HEK293T (cell line): ENCODE measurements at places on chromosomes 1 and 21.

GRCh38 chr1:111283838-111284237, 6.8 kb upstream of the CHIA start:
- no peak for DNase-seq

- no peak for DNase-seq
Measured at GRCh38 chr1:202197653-202198365, 4.2 kb downstream of the LGR6 start.

GRCh38 chr1:183244466-183244865, 58.4 kb downstream of the LAMC2 start:
- no peak for DNase-seq

DNA sequence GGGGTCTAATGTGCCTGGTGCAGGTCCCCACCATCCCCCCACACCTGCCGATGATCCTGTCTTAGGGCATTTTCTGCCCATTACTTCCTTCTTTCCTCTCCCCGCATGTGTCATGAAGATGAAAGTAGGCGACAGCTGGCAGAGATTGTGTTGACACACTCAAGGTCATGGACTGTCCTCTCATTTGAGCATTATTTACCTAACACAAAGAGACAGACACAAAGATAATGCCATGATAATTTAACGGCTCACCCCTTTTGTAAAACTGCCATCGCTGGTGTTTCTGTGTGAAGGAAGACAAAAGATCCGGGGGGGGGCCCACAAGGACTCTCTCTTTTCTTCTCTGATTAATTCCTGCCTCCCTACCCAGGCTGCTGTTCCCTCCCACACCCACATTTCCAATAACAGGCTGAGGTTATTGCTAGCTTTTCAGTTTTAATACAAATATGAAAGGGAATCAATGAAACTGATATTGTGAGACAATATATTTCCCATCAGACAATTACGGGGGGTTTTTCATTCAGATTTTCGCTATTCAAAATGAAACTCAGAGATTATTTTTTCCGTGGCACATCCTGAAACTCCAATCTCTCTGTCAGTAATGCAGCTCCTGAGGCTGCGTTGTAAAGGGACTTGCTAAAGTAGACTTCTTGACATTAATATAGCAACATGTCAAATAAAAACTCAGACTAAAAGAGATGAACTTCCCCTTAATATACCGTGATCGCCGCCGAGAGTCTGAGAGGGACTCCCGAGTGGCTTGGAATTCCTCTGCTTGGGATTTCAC, 561.1 kb downstream of the NPHP4 start:
- DNase-seq = no peak

- DNase-seq = no peak
Measured at GRCh38 chr1:213678753-213679152, 309.0 kb upstream of the PROX1 start.

DNA sequence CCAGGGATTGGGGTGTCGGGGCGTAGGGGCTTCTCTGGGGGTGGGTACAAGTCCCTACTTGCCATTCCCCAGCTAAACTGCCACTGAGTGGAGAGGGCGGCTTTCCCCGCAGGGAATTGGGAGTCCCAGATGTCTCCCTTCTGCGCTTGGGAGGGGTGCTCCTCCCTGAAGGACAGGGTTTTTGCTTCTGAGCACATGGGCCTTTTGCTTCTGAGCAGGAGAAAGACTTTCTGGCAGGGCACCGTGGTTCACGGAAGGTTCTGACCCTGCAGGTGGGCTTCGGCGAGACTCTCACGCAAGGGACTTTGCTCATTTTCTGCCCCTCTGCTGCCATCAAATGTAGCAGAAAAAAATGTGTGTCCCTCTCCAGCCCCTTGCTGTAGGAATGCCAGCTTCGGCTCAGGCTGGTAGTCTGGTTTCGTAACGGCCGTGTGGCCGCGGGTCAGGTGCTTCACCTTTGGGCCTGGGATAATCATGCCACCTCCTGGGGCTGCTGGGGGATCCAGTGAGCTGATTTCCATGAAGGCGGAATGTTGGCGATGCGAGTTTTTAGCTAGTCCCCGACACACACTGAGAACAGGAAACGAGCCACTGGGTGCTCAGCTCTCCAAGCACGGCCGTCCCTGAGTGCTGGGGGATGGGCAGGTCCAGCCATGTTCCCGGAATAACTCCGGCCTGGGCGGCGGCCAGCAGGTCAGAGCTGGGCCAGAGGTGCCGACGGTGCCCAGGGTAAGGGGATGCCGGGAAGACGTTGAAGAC, 364.0 kb downstream of the CAMTA1 start:
- no peak for DNase-seq

DNA sequence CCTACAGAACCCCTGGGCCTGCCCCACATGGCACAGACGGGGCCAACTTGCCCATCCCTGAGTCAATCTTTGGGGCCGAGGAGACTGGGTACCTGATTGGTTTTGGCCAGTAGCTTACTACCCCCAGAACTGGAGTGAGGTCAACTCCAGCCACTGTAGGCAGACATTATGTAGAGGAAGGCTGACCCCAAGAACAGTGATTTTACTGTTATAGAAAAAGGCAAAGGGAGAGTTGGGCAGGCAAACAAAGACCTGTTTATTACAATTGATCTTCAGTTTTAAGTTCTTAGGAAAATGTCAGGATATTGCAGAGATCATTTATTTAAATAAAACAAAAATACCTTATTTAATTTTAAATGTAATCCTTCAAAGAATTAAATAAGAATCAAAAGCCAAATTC, 653.8 kb downstream of the NPHP4 start:
- DNase-seq = no peak

DNA sequence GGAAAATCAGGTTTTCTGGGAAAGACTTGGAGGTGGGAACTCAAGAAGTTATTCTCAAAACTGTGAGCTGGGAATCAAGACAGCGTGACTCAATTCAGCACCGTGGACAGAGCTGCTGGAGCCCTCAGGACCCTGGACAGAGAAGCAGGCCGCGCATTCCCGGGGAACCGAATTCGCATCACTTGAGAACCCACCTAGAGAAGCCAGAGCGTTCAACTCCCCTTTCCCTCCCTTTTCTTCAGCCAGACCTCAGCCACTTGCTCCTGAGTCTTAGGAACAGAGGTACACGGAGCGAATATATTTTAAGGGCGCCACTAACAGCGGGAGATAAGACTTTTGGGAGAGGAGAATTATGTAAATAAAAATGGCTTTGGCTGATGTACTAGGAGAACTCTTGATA, 2.0 kb upstream of the LIN28A start:
- peak; percentile 73 for DNase-seq

GRCh38 chr1:22708777-22709176, 1.9 kb upstream of the EPHB2 start:
- DNase-seq = no peak

GRCh38 chr1:202564958-202565495, 145.2 kb downstream of the SYT2 start:
- DNase-seq = no peak

- no peak for DNase-seq
Measured at GRCh38 chr1:236209713-236210112, 67.4 kb downstream of the GPR137B start.

GRCh38 chr1:169796274-169796810, 1.6 kb upstream of the METTL18 start:
- no peak for DNase-seq

DNA sequence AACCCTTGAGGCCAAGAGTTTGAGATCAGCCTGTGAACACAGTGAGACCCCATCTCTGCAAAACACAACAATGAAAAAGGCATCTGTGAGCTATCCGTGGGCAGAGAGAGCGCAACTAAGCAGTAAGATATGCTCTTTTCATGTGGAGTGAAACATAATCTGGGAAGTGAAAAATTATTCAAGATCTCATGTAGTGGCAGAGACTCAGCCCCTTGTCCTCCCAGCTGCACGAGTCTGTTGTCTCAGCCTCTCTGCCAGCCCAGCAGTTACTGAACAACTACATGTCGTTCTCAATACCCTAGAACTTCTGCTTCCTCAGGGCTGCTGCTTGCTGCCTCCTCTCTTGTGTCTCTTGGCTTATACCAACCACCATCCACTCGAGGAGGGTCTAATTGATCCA, 61.3 kb upstream of the WDR26 start:
- DNase-seq = no peak

DNA sequence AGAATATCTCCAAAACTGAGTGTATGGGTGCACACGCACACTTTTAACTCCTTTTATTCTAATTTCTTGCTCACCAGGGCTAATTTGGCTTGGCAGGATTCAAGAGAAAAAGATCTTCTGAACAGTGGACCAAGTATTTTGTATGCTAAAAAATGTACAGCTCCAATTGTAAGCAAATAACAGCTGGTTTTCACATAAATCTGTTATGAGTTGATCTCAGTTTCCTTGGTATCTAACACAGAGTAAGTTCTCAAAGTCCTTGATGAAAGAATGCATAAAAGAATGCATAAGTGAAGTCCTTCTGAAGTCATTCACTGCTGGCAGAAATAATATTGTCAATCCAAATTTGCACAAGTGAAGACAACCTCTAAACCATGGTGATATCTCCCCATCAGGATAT, 213.0 kb downstream of the OMA1 start:
- no peak for DNase-seq

GRCh38 chr1:57986432-57986831, 560.1 kb downstream of the OMA1 start:
- DNase-seq = no peak

GRCh38 chr1:24978383-24979032, 48.4 kb upstream of the RUNX3 start:
- no peak for DNase-seq

DNA sequence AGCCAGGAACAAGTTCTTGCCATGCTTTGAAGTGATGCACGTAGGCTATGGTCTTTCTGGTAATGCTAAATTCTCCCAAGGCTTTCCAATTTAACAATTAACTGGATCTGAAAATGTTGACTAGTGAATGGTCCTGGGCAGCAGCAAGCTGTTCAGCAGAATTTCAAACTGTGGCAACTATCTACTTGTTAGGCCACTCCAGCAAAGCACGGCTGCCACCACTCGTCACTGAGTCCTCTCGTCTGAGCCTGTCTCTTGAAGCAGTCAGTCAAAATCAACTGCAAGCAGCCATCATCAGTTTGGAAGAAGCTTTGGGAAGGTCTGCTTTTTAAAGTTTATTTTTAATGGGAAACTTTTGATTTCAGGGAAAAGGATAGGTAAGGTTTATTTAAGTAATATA, 6.1 kb downstream of the FLVCR1 start:
- DNase-seq = no peak

GRCh38 chr1:244970236-244970743, 105.9 kb upstream of the HNRNPU start:
- peak; percentile 68 for DNase-seq

DNA sequence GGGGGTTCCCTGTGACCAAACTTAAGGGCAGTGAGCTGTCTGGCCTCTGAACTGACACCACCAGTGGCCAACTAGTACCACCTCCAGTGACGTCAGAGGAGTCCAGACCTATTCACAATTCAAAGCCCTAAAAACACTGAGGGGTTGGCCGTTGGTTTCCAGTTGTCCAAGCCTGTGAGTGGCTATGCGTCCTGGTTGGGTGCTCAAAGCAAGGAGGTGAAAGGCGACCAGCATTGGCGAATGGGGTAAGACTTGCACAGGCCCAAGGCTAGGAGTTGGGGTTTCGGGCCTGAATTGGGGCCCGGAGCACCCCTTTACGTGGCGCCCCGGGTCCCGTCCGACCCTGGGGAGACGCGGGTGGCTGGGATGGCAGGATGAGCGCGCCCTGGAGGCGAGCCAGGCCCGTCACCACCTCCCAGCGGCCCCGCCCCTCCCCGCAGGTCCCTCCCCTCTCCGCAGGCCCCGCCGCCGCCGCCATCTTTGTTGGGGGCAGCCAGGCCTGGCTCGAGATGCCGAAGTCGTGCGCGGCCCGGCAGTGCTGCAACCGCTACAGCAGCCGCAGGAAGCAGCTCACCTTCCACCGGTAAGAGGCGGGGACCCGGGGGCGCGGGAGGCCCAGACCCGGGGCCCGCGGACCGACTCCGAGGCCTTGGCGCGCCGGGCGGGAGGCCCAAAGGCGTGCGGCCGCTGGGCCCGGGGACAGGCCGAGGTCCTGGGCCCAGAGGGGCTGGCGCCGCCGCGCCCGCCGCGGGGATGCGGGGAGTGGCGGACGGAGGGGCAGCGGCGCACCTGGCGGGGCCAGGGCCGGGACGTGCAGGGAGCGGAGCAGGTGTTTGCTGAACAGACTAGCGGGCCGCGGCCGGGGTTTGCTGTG, at the start of gene THAP3:
Gene THAP3, plus strand, starts transcription at position 159 of the 874 bp plus-strand sequence. Its CDS starts 351 bp downstream, at position 510.
- DNase-seq = peak; percentile 90

DNA sequence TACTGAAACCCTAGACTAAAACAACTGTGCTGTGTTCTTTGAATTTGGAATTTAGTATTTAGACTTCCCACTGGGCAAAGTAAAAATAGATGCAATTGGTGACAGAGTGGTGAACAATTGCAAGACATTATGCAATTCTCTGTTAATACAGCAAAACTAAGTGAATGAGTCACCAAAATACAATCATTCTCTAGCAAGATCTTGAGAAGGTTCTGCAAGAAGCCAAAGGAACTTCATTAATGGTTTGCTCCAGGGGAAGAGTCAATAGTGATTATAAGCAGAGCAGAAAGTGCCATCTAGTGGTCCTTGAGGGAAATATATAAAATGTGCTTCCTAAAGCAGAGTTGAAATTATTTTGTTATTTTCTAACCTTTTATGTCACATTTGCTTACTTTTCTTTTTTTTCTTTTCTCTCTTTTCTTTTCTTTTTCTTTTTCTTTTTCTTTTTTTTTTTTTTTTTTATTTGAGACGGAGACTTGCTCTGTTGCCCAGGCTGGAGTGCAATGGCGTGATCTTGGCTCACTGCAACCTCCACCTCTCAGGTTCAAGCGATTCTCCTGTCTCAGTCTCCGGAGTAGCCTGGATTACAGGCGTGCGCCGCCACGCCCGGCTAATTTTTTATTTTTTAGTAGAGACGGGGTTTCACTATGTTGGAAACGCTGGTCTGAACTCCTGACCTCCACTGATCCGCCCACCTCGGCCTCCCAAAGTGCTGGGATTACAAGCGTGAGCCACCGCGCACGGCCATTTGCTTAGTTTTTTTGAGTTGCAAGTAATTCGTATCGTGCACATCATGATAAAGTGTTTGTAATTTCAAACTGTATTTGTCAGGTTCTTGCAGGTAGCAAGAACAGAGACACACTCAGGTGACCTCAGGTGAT, 99.2 kb downstream of the CTH start:
- DNase-seq = peak; percentile 77

DNA sequence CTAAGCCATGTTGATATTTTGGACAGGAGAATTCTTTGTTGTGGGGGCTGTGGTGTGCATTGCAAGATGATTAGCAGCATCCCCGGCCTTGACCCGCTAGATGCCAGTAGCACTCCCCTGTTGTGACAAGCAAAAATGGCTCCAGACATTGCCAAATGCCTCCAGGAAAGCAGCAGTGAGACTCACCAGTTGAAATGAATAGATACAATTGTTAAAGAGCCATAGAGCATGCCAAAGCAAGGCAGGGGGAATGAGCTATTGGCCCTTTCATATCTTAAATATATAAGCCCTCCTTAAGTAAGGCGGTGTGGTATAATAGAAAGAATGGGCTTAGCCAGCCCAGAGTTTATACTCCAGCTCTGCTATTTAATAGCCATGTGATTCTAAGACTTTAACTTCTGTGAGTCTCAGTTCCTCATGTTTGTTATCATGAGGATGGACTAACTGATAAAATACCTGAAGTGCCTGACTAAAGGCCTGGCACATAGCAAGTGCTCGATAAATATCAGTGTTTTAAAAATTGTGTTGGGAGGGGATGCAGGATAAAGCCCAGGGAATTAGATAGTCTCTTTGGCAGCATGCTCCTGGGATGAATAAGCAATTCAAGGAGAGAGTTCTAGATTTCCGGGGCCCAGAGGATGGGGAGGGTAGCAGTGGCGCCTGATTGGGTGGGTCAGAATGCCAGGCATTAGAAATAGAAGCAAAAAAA, 21.1 kb upstream of the RGS4 start:
- DNase-seq = no peak
